ENCODE measurements at places on chromosomes 5 and 9.

GRCh38 chr5:76763136-76763535 lies 47.2 kb downstream of the F2R start:
- no peak for DNase-seq

- peak; percentile 61 for DNase-seq
Measured at GRCh38 chr5:174951151-174951780, 226.9 kb downstream of the MSX2 start.

GRCh38 chr5:151199581-151200185 lies 24.2 kb downstream of the CCDC69 start:
- no peak for DNase-seq

DNA sequence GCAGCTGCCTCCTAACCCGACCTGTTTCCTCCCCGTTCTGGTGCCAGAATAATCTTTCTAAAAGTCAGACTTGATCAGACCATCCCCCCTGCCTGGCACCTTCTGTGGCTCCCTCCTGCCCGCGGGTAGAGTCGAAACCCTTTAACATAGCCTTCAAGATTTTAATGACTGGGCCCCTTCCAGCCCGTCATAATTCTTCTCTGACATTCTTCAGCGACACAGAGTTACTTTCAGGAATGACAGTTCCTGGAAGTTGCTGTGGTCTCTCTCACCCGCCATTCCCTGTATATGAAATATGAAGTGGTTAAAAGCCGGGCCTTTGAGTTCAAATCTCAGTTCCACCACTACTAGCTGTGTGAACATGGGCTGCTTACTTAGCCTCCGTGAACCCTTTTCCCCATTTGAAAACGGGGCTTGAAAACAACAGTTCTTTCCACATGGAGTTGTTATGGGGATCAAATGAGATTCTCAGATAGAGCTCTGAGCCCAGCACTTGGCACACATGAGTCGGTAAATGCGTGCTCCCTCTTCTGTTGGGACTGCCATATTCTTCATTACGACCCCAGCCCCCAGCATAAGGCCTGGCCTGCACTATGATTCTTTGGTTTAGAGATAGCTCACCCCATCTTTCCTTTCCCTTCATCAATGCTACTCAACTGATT lies 737 bp downstream of the NANS start:
- peak; percentile 48 for DNase-seq

GRCh38 chr5:10111571-10111970 lies 138.1 kb downstream of the ATPSCKMT start:
- DNase-seq: no peak

DNA sequence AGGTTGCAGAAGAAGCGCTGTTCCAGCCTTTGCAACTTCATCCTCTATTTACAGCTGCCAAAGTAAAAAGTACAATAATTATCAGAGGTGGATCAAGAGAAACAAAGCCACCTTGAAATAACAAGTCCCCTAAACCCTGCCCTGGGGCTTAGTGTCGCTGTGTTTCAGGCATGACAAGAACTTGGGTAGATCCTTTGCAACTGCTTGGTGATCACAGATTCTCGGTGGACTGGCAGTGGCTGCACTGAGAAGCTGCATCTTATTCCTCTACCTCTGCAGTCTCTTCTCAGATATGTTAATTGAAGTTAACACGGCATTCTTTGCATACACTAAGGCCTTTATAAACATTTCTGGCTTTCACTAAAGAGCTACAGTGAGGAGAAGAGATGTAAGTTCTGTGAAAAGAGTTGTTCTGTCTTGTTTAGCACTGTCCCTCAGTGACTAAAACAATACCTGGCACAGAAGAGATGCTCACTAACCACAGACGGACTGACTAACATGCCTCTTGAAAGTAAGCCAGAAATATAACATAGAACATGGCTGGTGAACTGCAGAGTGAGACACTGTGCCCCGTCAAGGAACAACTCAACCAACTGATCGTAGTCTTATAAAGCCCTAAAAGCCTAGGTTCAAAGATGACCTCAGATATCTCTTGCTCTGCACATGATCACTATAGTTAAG lies 144.2 kb downstream of the MLLT3 start:
- DNase-seq: no peak

- no peak for DNase-seq
Measured at GRCh38 chr5:34564710-34565235, 91.4 kb upstream of the RAI14 start.

GRCh38 chr9:71746023-71746757 lies 22.1 kb downstream of the CEMIP2 start:
- no peak for DNase-seq

DNA sequence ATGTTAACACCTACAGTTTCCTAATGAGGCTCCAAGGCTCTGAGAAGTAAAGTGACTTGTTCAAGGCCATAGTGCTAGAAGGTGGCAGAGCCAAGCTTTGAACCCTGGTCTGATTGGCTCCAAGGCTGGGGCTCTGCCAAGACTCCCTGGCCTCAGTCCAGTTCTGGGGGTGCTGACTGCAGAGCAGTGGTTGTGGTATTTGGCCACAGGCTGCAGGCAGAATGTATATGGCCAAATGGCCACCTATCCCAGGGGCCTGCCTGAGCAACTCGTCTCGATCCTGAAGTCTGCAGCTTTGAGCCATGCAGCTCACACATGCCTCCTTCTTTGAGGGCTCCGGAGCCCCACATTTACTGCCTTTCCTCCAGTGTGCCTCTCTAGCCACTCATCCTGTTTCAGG lies 9.7 kb upstream of the NEK6 start:
- DNase-seq: no peak

- DNase-seq: no peak
Measured at GRCh38 chr9:37956904-37957663, 53.2 kb upstream of the SLC25A51 start.

DNA sequence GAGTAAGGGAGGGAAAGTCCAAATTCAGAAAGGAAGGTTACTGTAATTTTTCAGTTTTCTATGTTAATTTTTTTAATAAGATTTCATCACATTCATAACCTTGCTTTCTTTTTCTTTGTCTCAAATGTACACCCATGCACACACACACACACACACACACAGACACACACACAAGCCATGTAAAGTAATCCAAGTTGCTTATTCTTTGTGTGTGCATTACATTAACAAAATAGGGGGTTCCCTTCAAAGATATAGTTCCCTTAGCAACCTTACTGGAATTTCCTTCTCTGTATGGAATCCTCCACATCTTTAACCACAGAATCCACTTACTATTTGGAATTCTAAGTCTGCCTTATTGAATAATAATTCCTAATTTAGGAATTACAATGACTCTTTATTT lies 32.7 kb downstream of the ZNF366 start:
- DNase-seq: no peak

DNA sequence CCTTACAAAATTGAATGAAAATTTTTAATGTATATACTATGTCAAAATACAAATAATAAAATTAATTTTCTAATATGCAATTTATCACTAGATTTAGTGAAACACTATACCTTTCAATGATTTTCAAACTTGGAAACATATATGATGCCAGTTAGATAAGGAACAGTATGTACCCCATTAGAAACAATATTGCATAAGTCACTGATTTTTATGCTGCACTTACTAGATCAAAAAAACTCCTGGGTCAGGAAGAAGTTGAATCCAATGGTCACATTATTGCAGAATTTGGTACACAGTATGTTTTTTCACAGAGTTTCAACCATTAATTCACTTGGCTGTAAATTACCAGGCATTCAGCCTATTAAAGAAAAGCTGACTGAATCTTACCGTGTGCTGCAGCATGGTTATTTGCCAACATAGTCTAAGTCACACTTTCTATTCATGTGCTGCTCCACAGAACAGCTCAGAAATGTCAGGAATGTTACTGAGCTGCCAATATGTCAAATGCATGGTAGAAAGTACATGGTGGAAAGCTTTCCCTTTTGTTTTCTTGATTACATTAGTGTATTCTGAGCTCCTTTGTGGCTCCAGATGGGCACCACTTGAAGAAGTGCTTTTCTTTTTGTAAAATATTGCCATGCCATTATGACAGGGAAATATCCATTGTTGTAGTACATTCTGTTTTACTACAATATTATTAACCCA lies 9.9 kb upstream of the PRR16 start:
- no peak for DNase-seq

- no peak for DNase-seq
Measured at GRCh38 chr5:126692971-126693370, 84.0 kb upstream of the LMNB1 start.

DNA sequence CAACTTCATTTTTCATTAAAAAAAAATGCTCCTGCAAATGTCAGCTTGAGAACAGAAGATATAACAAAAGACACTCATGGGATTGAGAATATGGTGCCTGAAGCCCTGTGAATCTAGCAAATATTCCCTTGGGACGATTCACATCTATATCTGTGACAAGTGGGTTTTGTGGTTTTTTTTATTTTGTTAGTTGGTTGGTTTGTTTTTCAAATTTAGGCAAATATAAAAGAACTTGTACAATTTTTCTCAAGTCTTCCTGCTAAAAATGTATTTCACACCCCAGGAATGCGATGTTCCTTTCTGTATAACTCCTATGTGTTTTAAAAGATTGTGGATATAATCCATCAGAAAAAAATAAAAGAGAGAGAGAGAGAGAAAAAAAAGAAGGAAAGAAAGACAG lies 1061.8 kb upstream of the ARRDC3 start:
- no peak for DNase-seq

GRCh38 chr5:128532127-128532526 lies 5.9 kb downstream of the FBN2 start:
- DNase-seq: no peak

DNA sequence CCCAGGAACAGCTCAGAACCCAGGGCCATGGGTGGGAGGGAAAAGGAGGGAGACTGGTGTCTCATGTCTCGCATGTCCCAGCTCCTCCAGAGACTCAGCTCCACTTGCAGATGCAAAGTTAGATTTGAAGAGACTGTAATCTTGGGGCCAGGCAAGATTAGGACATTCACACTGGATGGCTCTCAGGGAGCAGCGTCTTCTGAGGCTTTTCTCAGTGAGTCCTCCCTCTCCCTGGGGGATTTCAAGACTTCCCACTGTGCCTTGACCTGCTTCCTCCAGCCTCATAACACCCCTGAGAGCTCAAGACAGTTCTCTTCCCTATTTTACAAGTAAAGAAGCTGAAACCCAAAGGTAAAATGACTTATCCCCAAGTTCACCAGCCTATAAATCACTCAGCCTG lies 10.5 kb upstream of the TCOF1 start:
- no peak for DNase-seq

Measured in NCI-H510A treated with DMSO at 0.1 percent for 48 hours (cell line).